GM12878 (cell line): ENCODE measurements at places on chromosomes 13 and 19. TPM values are rescaled to one million over a fixed set of nuclear protein-coding genes. Genes with fewer than 3 reads are reported as not detected.

The CFD gene
- 0.45 and 1.1 TPM in 2 replicates for polyA plus RNA-seq

The KPTN gene
- polyA plus RNA-seq = 10.1 and 11.1 TPM in 2 replicates

The RUBCNL gene
- 42.4 and 45.5 TPM in 2 replicates for polyA plus RNA-seq

The SIAH3 gene
- polyA plus RNA-seq = not detected in 2 replicates

GRCh38 chr19:1206864-1207450, 1.4 kb downstream of the STK11 start:
- H3K4me1 ChIP-seq = peaks cover 17% of the 10 kb centered on the region
- H3K27me3 ChIP-seq = no peaks in the 10 kb centered on the region
- no peak for DNase-seq
- peak overlapping the region; percentile 66 for H3K27ac ChIP-seq
- peak overlapping the region; percentile 98 for H3K4me3 ChIP-seq

DNA sequence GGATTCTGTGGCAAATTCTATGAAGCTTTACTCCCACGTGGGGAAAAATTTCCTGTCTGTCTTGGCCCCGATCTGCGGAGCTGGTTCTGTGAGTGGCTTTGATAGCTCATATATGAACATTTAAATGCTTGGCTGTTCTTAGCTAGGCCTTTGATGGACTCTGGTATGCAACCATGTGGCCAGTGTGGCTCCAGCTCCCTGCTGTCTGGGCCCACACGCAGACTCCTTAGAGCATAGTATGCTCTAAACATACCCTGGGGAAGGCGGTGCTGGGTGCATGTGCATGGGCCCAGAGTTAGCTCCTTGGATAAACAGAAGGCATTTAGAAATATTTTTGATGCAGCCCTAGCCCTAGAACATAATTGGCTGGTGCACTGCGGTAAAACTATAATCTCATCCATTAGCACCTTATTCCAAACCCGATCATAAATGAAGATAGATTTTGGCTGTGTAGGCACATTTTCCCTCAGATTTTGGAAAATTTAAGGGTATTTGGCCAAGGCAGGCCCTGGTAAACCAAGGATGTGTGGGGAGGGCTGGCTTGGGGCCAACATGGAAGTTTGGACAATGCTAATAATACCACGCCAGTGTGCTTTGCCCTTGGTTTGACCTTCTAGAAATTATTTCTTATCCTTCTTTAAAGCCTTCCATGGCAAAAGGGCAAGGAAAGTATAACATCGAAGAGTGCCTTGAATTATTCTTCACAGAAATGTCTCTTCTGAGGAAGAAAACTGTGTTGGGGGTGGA, 153.5 kb downstream of the LMO7 start:
- DNase-seq = no peak
- no peaks in the 10 kb centered on the region for H3K27me3 ChIP-seq
- H3K4me1 ChIP-seq = no peaks in the 10 kb centered on the region
- H3K4me3 ChIP-seq = no peak overlapping the region
- no peaks in the 10 kb centered on the region for H3K36me3 ChIP-seq

DNA sequence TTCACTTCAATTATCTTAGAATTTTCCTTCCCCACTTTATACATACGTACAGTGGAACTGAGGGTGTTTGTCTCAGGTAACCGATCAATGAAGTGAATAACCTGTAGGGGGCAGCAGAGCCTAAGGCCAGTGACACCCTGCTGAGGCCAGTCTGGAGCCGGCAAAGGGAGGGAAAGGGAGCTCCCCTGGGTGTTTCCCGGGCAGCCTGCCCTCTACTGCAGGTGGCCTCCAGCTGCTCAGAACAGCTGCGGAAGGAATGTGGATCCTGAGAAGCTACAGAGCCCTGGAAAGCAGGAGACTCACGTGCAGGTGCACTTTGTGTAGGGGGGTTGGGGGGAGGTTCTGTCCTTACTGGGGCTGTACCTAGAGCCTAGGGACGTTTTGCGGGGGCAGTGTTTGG, 832 bp upstream of the ZNF491 start:
- H3K27me3 ChIP-seq = no peaks in the 10 kb centered on the region
- H3K36me3 ChIP-seq = no peaks in the 10 kb centered on the region
- peak; percentile 54 for DNase-seq
- peaks cover 7% of the 10 kb centered on the region for H3K4me1 ChIP-seq

DNA sequence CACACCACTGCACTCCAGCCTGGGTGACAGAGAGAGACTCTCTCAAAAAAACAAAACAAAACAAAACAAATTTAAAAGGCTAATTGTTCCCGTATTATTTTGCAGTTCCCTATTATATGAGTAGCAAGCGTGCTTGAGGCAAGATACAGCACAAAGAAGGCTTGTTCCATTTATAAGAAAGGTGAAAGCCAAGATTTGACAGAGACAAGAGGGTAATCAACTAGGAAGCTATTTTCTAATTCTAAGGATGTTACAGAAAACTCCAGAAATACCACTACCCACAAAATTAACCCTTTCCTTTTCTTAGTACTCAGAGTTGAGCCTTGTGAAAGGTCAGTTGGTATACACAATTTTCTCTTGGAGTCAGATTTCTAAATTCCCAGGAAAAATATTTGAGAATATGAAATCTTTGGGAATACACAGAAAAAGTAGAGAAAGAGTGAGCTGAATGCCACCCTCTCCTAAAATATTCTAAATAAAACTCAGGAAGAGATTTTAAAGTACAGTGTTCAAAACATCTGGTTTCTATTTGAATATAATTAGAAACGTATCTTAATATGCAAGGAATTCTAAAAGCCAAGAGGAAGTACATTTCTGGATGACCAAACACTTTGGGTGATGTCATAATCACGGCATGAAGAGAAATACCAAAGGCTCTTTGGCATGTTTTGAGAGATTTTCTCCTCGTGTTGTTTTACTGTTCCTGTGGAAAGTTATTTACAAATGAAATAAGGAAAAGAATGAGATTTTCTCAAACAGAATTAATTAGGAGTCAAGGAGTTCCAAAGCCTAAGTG, 63.0 kb upstream of the FLT1 start:
- no peaks in the 10 kb centered on the region for H3K4me1 ChIP-seq
- no peak for DNase-seq
- no peak overlapping the region for H3K4me3 ChIP-seq

GRCh38 chr19:17843292-17843827, 4.4 kb downstream of the JAK3 start:
- H3K4me3 ChIP-seq = no peak overlapping the region
- H3K36me3 ChIP-seq = peaks cover 18% of the 10 kb centered on the region
- H3K27ac ChIP-seq = no peak overlapping the region
- no peak for DNase-seq
- H3K27me3 ChIP-seq = no peaks in the 10 kb centered on the region

GRCh38 chr19:1390890-1391423, 7.2 kb downstream of the NDUFS7 start:
- H3K27me3 ChIP-seq = no peaks in the 10 kb centered on the region
- no peaks in the 10 kb centered on the region for H3K4me1 ChIP-seq
- peaks cover 10% of the 10 kb centered on the region for H3K36me3 ChIP-seq

DNA sequence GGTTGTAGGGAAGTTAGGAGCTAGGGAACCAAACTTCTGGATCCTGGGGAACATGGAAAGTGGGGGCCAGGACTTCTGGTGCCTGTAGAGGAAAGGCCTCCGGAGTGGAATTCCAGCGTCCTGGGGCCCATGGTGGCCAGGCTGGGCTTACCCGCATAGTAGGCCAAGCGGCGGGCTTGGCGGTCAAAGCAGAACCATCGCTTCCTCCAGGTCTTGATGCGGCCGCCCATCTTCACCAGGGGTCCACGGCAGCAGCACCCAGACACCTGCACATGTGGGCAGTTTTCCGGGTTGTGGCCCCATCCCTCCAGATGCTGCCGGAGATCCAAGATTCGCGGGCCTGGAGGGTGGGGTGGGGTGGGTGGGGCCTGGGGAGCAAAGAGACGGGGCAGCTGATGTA, 13.8 kb upstream of the LYPD3 start:
- no peaks in the 10 kb centered on the region for H3K36me3 ChIP-seq
- H3K4me1 ChIP-seq = peaks cover 3% of the 10 kb centered on the region; the same call in 1 of the 2 replicates
- no peak overlapping the region for H3K4me3 ChIP-seq
- H3K27me3 ChIP-seq = no peaks in the 10 kb centered on the region

DNA sequence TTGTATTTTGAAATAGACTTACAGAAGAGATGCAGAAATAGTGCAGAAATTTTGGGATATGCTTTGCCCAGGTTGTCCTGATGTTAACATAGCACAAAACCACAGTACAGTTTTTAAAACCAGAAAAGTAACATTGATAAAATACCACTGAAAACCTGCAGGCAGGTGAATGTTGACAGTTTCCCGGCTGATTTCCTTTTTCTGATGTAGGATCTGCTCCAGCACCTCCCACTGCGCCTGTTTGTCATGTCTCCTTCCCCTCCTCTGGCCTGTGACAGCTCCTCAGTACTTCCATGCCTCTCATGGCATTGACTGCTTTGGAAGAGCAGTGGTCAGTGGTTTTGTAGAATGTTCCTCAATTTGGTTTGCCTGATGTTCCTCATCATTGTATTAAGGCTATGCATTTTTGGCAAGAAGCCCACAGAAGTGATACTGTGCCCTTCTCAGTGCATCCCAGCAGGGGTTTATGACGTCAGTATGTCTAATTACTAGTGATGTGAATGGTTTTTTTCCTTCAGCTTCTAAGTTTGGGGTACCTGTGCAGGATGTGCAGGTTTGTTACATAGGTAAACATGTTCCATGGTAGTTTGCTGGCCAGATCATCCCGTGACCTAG, 31.0 kb downstream of the TDRD12 start:
- DNase-seq = no peak
- no peaks in the 10 kb centered on the region for H3K4me1 ChIP-seq
- no peaks in the 10 kb centered on the region for H3K36me3 ChIP-seq
- H3K27ac ChIP-seq = no peak overlapping the region
- H3K4me3 ChIP-seq = no peak overlapping the region

GRCh38 chr19:6543866-6544347, 13.1 kb downstream of the TNFSF9 start:
- DNase-seq = peak; percentile 80
- H3K36me3 ChIP-seq = no peaks in the 10 kb centered on the region
- H3K4me3 ChIP-seq = no peak overlapping the region
- H3K4me1 ChIP-seq = peaks cover 17% of the 10 kb centered on the region
- no peaks in the 10 kb centered on the region for H3K27me3 ChIP-seq
- peak overlapping the region; percentile 75 for H3K27ac ChIP-seq

- H3K27ac ChIP-seq = no peak overlapping the region
- H3K36me3 ChIP-seq = no peaks in the 10 kb centered on the region
- DNase-seq = no peak
- no peaks in the 10 kb centered on the region; the same call in 1 of the 2 replicates for H3K27me3 ChIP-seq
- no peak overlapping the region for H3K4me3 ChIP-seq
Observed at GRCh38 chr13:73224703-73225102, 165.9 kb downstream of the KLF5 start.

GRCh38 chr13:59801107-59801880, 362.4 kb downstream of the DIAPH3 start:
- no peaks in the 10 kb centered on the region for H3K27me3 ChIP-seq
- H3K36me3 ChIP-seq = no peaks in the 10 kb centered on the region
- H3K4me3 ChIP-seq = no peak overlapping the region
- no peaks in the 10 kb centered on the region for H3K4me1 ChIP-seq
- H3K27ac ChIP-seq = no peak overlapping the region

GRCh38 chr13:60326273-60326672, 70.7 kb upstream of the TDRD3 start:
- no peaks in the 10 kb centered on the region for H3K36me3 ChIP-seq
- H3K27ac ChIP-seq = no peak overlapping the region
- no peaks in the 10 kb centered on the region for H3K4me1 ChIP-seq
- no peak overlapping the region for H3K4me3 ChIP-seq

DNA sequence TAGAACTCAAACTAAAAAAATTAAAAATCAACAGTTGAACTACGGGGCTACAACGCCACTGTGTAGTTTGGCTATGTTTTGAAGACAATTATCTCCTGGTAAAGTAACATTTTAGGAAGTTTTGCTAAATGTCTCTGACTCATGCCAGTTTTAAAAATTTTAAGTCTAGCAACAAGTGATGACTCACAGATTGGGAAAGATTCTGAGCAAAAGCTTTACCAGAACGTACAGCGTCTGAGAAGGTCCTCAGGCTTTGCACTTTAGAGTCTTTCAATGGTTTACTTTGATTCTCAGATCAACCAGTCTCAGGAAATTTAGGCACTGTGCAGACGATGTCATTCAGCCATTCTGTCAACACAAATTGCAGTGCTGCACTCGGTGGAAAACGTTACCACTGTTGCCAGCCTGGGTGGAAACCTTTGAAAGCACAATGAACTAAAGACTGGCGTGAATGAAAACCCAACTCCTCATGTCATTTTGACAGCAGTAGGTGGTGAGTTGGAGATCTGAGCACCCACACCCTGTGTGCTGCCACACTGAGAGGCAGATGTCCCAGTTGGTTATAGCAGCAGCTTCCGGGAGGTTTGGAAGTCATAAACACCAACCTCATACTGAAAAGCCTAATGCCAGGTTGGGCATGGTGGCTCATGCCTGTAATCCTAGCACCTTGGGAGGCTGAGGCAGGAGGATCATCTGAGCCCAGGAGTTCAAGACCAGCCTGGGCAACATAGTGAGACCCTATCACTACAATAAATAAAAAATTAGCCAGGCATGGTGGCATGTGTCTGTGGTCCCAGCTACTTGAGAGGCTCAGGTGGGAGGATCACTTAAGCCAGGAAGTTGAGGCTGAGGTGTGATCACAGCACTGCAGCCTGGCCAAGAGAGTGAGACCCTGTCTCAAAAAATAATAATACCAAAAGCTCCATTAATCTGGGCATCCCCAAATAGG, 6.3 kb upstream of the WTIP start:
- H3K4me1 ChIP-seq = no peaks in the 10 kb centered on the region
- H3K27ac ChIP-seq = no peak overlapping the region
- no peak for DNase-seq

DNA sequence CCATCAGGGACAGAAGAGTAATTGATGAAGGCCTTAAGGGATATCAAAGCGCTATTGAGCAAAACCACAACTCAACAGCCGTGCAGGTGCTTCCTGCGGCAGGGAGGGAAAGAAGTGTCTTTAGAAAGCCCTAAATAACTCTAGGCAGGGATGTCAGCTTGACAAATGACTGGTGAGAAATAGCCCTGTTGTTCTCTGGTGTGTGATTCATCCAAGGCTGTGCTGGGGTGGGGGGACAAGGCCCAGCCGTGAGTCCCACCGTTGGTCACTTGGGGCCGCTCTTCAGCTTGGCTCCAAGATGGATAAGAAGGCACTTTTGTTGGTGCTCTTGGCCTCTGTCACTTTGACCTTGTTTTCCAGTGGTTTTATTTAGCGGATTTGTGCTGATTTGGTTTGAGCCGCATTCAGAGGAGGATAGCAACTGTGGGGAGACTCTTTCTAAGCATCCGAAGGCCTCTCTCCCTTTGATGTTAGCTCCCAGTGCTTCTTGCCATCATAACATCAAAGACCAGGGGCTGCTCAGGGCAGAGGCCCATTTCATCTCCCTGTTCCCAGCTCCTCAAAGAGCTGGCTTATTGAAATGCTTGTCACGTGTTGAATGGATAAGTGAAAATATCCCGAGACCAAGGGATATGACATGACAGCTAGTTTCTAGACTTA, 130.3 kb upstream of the SERP2 start:
- H3K36me3 ChIP-seq = no peaks in the 10 kb centered on the region
- no peak overlapping the region for H3K4me3 ChIP-seq
- H3K27ac ChIP-seq = no peak overlapping the region
- peaks cover 5% of the 10 kb centered on the region; the same call in 1 of the 2 replicates for H3K4me1 ChIP-seq
- DNase-seq = no peak
